ENCODE measurements at places on chromosomes 1 and 21.

- no peak for DNase-seq
Observed at GRCh38 chr1:218424502-218424901, 79.4 kb downstream of the TGFB2 start.

DNA sequence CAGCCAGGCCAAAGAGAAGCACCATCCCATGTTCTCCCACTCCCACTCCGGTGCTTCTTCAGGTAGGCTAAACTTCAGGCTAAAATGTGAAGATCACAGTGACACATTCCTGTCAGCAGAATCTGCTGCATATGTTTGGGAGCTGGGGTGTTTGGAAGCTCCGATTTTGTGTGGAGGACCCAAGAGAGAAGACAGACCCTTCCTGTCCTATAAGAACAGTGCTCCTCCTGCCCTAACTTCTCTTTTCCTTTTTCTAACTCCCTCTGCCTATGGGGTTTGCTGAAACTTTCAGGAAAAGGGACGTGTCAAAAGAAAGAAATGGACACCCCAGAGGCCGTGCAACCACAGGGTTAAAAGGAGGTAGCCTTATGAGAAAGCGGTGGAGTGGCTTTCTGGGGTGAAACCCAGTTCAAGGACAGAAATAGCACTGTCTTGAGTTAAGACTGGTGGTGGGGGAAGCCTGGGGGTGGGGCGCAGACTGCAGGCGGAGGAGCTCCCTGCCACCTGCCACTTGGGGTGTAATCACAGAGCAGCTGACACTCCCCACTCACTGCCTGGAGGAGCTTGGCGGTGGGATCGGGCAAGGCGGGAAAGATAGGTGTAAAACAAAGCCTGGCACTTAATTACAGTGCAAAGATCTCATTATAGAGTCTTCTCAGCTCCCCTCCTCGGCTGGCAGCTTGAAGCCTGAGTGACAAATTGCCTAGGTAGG lies 645 bp upstream of the TLR5 start:
- DNase-seq = no peak

DNA sequence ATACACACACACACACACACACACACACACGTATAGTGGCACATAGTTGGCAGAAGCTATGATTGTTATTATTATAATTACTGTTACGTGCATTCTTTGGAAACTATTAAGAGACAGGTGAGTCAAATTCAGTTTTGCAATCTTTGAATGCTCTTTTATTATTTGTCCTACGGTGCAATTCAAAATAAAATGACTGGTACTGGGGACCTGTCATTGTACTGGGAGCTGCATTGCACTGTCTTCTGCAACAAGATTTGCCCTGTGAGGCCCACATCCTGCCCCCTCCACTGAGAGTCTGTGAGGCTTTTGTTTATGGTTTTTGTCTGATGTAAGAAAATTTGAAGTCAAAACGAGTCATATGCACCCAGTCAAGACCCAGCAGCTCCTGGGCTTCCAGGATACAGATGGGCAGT lies 1.9 kb downstream of the LY9 start:
- DNase-seq = no peak

DNA sequence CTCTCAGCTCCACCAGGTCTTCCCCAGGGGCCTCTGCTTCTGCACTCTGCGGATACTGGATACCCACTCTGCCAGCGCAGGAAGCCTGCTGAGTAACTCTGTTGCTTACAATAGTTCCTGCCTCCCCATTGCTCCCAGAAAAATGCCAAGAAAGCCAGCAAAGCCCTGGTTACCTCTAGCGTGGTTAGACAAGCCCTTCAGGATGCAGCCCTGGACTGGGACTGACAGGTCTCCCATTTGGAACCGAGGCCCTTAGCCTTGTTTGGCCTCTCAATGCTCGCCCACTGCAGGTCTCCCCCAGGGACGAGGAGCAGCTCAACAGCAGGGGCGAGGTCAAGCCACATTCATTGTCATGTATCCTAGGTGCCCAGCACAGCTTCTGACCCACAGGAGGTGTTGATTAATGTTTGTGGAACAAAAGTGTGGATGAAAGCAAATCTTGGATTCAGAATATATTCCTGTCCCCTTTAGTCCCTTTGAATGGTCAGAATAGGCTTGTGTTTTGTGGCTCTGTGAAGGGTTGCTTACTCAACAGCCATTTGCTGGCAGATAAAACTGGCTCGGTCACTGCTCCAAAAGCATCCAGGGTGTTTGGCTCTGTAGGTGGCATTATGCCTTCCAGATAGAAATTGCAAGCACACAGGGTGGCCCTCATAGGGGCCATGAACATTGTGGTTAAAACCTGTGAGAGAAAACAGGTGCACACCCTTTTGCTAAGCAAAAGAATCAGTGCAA lies 58.9 kb downstream of the C1orf198 start:
- DNase-seq = peak; percentile 9

GRCh38 chr1:85638412-85638811 lies 57.9 kb downstream of the CCN1 start:
- no peak for DNase-seq

- DNase-seq = no peak
Observed at GRCh38 chr1:5972198-5972520, 20.1 kb downstream of the NPHP4 start.

GRCh38 chr1:55369474-55369873 lies 154.3 kb upstream of the USP24 start:
- DNase-seq = no peak

DNA sequence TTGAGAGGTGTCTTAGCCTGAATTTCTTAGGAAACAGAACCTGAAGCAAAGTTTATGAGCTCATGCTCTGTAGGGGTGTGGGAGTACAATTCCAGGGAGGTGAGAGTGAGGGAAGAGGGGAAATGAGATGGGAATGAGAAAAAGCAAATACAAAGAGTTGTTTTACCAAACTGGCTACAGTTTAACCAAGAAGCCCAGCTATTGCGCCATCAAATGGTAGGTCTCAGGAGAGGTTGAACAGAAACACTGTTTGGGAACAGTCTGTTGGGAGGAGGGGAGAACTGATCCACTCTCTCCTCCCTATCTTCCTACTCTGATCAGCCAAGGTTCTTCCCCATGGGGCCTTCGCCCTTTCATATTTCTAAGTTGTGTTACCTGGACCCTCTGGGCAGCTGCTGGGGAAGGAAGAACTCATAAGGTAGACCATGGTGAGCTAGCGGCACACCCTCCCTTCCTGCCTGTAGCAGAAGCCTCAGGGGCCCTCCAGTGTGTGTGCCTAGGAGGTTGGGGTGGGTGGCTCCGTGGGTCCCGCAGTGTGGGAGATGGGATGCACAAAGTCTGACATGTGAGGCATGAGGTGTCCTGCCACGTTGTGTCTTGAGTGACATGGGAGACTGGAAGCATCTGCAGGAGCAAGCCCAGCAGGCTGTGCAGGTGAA lies 120.5 kb downstream of the UCK2 start:
- no peak for DNase-seq

DNA sequence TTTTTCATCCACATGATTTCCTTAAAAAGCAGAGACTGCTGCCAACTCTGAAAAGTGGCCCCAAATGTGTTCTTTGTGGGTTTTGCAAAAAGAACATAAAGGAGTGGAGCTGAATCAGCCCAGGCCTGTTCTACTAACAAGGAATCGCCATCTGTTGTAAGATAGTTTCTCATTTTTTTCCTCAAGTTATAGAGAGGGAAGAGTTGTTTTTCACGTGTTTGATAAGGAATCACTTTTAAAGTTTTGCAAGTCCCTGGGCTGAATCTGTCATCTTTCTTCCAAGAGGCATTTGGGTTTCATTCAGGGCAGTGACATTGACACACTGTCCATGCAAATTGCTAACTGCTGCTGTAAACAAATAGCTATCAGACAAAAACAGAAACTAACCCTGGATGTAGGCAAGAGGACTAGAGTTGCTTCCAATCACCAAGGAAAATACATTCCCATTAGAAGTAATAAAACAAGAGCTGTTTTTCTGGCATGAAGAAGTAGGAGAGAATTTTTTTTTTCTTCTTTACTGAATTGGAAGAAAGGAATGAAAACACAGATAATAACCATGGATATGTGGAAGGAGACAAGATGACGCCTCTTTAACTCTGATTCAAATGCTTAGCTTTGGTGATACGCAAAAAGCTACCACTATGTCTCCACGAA lies 58.8 kb upstream of the TBX15 start:
- no peak for DNase-seq

GRCh38 chr1:206467915-206468314 lies 2.4 kb upstream of the IKBKE start:
- no peak for DNase-seq

DNA sequence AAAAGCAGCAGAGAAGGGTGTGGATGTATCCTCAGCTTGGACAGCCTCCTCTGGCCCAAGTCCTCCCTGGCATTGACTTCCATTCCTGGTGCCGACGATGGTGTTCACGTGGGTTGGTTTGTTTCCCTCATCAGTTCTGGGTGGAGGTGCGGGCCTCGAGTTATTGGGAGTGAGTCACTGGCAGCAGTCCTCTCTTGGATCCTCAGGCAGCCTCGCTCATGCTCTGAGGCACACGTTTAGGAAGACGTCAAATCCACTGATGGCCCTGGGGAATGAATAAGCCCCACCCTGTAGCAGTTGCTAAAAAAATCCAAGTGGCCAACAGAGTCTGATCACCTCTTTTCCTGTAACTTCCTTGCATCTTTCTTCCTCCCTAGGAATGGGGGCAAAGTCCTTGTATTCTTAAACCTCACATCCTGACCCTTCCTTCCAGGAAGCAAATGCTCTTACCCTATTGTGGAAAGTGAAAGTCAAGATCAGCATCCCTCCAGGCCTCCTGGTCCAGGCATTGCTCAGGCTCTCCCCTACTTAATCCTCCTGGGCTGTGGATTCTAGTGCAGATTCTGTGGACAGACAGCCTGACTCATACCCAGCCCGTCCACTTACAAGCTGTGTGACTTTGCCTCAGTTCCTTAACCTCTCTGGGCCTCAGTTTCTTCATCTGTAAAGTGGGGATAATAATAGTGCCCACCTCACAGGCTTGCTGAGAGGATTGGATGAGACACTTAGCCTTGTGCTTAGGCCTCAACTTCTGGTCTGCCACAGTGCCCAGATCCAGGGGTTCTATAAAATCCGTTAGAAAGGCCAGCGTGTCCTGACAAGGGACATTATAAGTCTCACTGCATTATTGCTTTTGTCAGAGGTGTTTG lies 111.1 kb downstream of the TLR5 start:
- no peak for DNase-seq

DNA sequence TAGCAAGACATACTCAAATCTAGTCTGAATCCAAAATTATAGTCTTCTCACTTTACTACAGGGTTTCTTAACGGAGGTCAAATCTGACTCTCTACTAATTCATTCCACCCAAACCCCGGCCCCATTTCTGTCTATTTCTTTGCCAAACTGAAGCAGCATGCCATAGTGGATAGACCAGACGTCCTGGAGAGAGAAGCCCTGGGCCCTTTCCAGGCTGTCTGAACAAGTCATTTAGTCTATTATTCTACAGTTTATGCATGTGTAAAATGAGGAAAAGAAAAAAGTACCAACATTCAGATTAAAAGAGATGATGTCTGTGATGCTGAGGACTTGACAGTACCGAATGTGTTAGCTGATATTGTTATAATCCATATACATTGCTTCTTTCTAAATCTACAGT lies 95.0 kb downstream of the GDAP2 start:
- no peak for DNase-seq

GRCh38 chr1:156444407-156445001 lies 56.1 kb downstream of the MEF2D start:
- DNase-seq = peak; percentile 80

GRCh38 chr1:3483801-3484444 lies 29.5 kb downstream of the ARHGEF16 start:
- peak; percentile 85 for DNase-seq

DNA sequence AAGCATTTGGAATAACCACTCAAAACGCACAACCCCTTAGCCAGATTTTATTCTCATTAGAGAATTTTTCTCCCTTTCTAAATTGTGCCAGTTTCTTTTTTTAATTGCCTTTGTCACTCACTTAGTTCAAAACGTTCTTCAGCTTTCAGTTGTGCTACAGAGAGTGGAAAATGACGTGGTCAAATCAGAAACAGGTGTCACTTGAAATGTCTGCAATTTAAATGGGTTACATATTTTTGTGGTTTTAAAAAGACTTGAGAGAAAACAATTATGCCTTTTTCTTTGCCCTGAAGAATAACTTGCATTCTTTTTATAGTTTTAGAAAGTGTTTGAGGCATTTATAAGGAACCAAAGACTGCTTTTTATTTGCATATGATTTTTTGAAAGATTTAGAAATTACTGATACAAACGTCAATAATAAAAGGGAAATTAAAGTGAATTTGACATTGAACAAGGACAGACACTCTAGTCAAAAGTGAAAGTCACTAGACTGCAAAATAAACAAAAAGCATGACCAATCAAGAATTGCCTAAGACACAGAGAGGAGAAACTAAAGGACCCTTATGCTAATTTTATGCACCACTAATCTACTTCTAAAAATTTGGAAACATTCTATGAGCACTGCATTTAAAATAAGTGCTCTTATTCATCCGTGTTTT lies 191.0 kb downstream of the TPR start:
- DNase-seq = no peak

DNA sequence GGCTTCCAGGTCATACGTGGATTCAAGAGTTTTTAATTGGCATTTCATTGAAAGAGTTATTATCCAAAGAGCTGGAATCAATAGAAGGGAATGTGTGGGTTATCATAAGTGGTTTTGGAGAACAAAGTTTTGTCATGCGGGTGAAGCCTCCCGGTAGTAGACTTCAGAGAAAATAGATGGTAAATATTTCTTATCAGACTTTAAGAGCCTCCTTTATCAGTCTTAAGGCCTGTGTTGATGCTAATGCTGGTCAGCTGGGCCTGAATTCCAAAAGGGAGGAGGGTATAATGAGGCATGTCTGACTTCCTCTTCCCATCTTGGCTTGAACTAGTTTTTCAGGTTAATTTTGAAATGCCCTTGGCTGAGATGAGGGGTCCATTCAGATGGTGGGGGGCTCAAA lies 89.7 kb downstream of the ITSN1 start:
- no peak for DNase-seq
